Progenitor cell of endocrine pancreas (in vitro differentiated cells): ENCODE measurements at places on chromosomes 1 and 21. TPM values are rescaled to one million over a fixed set of nuclear protein-coding genes. Genes with fewer than 3 reads are reported as not detected.

DNA sequence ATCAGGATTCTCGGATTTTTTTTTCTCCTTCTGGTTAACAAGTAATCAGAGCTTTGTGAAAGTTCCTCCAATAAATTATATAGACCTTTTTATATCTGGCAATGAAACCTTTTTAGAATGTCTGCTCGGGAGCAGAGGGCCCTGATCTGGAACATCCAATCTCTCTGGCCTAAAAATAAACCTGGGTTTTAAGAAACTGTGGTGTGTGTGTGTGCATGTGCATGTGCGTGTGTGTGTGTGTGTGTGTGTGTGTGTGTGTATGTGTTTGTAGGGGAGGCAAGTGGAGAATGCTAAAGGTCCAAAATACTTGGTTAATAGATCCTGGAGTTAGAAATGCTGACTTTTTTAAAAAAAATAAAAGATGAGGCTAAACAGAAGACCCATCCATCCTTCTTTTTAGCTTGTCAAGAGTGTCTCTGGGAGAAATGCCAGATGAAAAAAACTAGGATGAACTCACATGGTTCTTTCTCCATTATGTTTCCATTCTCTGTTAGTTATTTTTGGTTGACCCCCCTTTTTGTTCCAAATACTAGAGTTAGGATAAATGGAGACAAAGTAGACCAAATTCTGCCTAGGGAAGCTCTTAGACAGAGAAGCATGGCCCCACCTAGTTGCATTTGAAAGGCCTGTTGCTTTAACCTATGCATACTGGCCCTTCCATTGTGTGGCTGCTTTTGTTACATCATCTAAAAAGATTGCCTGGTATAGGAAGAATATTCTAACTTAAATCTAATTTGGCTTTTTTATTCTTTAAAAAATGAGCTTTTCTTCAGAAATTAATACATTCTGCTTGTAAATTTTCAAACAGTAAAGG, 175.9 kb downstream of the PAPPA2 start:
- DNase-seq, result no peak

DNA sequence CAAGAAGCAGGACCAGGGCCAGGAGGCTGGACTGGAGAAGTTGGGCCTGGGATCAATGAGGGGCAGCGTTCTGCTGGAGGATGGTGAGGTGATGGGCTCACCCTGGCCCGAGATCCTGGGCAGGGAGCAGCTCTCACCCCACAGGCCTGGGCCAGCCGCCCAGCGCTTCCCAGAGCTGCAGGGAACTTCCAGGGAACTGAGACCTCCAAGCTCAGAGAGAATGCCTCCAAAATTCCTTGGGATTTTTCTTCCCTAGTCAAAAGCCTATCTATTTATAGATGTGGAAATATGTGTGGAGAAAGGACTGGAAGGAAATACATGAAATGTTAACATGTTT, 121.2 kb downstream of the SPSB1 start:
- DNase-seq, result no peak

DNA sequence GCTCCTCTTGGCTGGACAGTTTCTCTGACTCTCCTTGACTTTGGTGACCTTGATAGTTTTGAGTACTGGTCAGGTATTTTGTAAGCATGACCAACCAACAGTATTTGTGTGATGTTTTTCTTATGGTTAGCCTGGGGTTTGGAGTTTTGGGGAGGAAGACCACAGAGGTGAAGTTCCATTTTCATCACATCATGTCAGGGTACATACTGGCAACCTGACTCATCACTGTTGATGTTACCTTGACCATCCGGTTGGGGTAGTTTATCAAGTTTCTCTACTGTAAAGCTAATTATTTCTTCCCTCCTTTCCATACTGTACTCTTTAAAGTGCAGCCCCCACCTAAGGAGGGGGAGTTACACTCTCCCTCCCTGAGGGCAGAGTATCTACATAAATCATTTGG, 13.4 kb downstream of the OSCP1 start:
- no peak for DNase-seq

GRCh38 chr1:67171574-67171955, 5.3 kb downstream of the IL23R start:
- no peak for DNase-seq

- no peak for DNase-seq
Measured at GRCh38 chr1:172934417-172934762, 116.4 kb downstream of the TNFSF18 start.

- no peak for DNase-seq
Measured at GRCh38 chr1:51651552-51651942, 34.7 kb downstream of the OSBPL9 start.

DNA sequence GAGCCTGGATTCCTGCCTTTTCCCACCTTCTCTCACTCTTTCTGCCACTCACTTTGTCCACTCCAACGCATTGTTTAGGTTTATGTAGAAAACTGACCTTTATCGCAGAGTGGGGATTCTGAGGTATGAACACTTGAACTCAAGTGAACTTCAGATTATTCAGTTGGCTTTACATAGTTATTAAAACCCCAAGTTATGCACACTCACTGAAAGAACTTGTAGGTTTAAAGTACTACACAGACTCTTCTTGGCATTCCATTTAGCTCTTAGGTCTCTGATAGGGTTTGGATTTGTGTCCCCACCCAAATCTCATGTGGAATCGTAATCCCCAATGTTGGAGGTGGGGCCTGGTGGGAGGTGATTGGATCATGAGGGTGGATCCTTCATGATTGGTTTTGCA, 39.9 kb downstream of the RTCA start:
- DNase-seq, result no peak

DNA sequence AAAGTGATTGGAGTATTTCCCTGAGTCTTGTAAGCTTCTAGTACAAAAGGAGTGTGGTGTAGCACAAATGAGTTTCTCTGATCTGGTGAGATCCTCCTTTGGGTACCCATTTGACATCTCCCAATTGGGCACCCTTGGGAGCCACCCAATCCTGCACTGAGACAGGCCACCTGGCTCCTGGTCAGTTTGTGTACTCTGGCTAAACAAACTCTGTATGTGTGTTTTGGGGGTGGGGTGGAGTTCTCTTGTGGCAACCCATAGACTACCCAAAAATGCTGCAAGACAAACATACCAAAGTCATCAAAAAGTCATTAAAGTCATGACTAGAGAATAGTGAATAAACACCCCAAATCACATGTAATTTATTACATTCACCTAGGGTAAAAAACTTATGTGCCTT, 8.4 kb upstream of the HIVEP3 start:
- no peak for DNase-seq

- DNase-seq, result no peak
Measured at GRCh38 chr1:97791251-97791650, 129.6 kb downstream of the DPYD start.

GRCh38 chr1:205351984-205352713, 4.6 kb downstream of the KLHDC8A start:
- DNase-seq, result no peak

- no peak for DNase-seq
Measured at GRCh38 chr1:225724251-225724650, 53.4 kb upstream of the SRP9 start.

- DNase-seq, result no peak
Measured at GRCh38 chr1:244576259-244576892, 76.5 kb upstream of the DESI2 start.

DNA sequence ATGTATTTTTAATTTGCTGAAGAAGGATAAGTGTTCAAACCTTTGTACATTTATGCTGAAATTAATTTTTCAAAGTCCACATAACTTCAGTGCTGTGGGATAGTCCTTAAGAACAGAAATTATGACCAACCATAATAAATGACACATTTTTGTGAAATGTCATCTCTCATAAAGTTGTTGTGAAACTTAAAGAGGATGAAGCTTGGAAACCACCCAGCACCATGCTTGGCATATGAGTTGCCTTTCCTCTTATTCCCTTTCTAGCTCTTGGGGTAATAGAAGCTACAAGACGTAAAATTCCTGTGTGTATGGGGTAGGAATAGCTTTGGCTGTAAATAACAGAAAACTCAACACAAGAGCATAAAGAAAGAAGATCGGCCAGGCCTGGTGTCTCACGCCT, 18.9 kb upstream of the USP24 start:
- DNase-seq, result no peak

GRCh38 chr1:176198413-176198812, 8.7 kb downstream of the COP1 start:
- DNase-seq, result no peak

- DNase-seq, result no peak
Measured at GRCh38 chr1:17069452-17070162, 15.8 kb upstream of the SDHB start.

DNA sequence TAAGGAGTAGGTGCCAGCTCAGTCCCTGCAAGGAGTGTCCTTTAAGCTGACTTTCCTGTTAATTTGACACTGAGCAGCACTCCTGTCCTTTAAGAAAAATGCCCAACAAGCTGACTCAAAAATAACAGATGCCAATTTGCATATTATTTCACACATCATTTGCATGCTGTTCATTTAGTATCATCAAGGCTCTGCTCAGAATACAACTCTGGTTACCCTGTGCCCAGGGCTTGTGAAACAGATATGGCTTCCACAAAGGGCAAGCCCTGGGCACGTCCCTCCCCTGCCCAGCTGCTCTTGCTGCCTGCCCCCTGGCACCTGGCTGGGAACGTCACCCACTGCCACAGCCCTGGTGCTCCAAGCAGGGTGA, 10.3 kb downstream of the KCNN3 start:
- DNase-seq, result no peak

- no peak for DNase-seq
Measured at GRCh38 chr21:32190493-32191144, 88.2 kb downstream of the MIS18A start.

GRCh38 chr1:157138220-157139051, at the start of gene ETV3:
Gene ETV3 (minus strand): TSS chr1:157138395. CDS start chr1:157136352, 2,043 bp downstream.
- peak; percentile 77 for DNase-seq

GRCh38 chr1:187203257-187203656, 374.5 kb downstream of the PLA2G4A start:
- no peak for DNase-seq

DNA sequence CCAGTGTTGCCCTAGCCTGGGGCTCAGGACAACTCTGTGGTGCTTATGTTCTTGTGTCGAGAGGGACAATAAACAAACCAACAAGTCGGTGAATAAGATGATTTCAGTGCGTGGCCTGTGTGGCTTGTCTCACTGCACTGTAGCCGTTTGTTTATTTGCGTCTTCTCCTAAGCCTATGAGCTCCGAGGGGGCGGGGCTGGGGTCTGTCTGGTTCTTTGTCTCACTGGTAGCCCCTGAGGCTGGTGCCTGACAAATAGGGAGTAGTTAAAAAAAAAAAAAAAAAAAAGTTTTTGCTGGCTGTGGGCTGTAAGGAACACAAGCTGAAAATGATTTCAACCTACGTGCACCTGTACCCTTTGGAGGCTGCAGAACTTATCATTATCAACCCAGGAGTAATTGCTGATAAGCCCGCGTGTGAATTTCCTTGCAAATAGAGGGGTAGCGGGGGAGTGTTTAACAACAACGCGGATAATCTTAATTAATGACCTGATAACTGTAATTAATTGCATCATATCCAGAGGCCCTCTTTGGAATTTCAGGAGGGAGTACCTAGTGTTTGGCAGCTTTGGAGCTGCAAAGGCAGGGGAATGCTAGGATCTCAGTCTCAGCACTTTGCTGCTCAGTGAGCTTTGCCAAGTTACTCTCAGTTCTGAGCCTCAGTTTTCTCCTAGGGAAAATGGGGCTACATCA, 925 bp upstream of the ARHGEF10L start:
- DNase-seq, result peak; percentile 72

GRCh38 chr1:214234635-214235025, 46.3 kb upstream of the SMYD2 start:
- DNase-seq, result no peak

GRCh38 chr1:205247130-205247921, 19.6 kb downstream of the TMCC2 start:
- DNase-seq, result no peak

DNA sequence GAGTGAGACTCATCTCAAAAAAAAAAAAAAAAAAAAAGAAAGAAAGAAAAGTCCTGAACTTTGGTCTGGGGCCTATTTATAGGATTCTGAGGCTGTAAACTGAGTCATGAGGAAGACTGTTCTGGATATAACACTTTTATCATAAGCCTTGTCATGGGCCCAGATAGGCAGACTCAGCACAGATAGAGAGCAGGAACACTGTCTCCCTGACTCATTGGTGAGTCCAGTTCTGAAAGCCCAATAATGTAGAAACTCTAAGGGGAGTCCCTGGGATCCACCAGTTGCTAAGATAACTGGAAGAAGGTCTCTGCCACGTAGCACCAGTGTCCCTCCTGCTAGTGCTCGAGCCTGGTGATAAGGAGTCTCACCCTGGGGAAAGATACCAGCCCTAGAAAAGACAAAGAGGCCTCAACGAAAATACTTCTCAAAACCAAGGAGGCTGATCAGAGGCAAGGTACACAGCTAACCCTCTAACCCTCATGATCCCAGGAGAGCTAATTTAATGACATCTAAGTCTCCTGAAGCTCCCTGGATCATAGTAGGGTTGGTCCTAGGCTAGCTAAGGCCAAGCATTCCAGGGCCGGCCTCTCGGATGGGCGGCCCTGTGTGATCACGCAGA, 43.5 kb downstream of the LPAR3 start:
- no peak for DNase-seq

- DNase-seq, result no peak
Measured at GRCh38 chr1:230230948-230231773, 164.1 kb downstream of the GALNT2 start.

GRCh38 chr1:33349778-33350610, 29.1 kb upstream of the A3GALT2 start:
- DNase-seq, result peak; percentile 75

DNA sequence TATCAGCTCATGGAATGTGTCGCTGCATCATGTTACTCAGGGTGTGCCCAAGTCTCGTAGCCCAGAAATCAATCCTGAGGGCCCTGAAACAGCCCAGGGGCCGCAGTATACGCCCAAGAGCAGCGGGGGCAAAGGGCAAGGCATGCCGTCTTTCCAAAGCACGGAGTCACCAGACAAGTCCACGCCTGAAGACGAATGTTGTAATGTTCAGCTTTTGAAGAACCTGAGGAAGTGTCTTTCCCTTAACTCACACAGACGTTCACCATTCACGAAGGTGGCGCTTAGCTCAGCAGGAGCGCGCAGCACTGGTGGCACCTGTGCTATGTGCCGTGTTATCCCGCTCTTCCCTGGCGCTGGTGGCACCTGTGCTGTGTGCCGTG, 18.8 kb upstream of the PWP2 start:
- DNase-seq, result no peak

DNA sequence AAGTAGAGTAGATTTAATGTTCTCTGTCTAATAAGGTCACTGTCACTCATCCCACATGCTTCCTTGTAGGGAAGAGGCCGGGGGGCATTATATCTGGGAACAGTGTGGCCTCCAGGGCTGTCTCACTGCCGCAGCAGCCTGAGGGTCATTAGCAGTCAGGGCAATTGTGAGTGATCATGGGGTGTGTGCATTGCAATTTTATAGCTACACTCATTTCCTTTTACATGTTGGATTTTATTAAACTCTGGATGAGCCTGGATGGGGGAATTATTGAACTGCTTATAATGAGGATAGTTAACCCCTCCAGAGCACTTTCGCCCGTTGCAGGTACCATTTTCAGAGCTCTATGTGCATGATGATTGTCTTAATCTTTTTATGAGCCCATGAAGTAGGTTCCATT, 60.9 kb upstream of the DISP3 start:
- DNase-seq, result no peak

Gene CCDC27
- total RNA-seq, result not detected in 2 replicates

Gene CXADR
- 58.1 and 65.9 TPM in 2 replicates for total RNA-seq

Gene ZSCAN20
- total RNA-seq, result 8.6 and 10.5 TPM in 2 replicates

Gene OPTC
- not detected in 2 replicates for total RNA-seq

Gene MAN1C1
- 4.8 and 5.1 TPM in 2 replicates for total RNA-seq

Gene HEATR1
- total RNA-seq, result 46.5 and 55.9 TPM in 2 replicates

Gene TMPRSS2
- total RNA-seq, result 23.7 and 29.4 TPM in 2 replicates

Gene PRR9
- not detected in 2 replicates for total RNA-seq

Gene CFAP74
- total RNA-seq, result 0.36 and 0.93 TPM in 2 replicates

Gene TMEM51
- total RNA-seq, result 14.8 and 14.9 TPM in 2 replicates

Gene WASF2
- 74.6 and 76.9 TPM in 2 replicates for total RNA-seq

Gene RBP7
- 0.55 and 0.65 TPM in 2 replicates for total RNA-seq
